ENCODE measurements at places on chromosomes 12 and 14. TPM values are rescaled to one million over a fixed set of nuclear protein-coding genes. Genes with fewer than 3 reads are reported as not detected.

Gene OLR1
- not detected for total RNA-seq

Gene FOXA1
- total RNA-seq: not detected

Gene SHMT2
- total RNA-seq: 14.2 TPM

Gene TMEM121
- total RNA-seq: 3.4 TPM

Measured in CD8-positive, alpha-beta T cell (primary cell).